ENCODE measurements at places on chromosomes 4 and X.

DNA sequence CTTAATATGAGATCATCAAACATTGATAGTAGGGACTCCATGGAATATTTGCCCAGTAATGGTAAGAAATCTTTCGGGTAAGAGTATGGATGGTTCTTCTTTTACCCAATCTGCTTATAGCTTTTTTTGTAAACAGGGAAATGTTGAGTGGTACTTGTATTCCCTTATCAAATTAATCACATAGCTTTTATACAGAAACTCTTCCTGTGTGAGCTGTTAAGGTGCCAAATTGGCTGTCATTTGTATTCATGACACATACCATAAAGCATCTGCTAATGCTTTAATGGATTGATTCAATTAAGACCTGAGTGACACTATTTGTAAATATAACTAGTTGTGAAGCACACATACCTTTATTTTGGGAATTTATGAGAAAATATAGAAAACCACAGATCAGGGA is 34.2 kb downstream of the KLF3 start:
- DNase-seq = no peak

- DNase-seq = peak; percentile 26
Observed at GRCh38 chrX:148381603-148382002, 118.8 kb upstream of the AFF2 start.

DNA sequence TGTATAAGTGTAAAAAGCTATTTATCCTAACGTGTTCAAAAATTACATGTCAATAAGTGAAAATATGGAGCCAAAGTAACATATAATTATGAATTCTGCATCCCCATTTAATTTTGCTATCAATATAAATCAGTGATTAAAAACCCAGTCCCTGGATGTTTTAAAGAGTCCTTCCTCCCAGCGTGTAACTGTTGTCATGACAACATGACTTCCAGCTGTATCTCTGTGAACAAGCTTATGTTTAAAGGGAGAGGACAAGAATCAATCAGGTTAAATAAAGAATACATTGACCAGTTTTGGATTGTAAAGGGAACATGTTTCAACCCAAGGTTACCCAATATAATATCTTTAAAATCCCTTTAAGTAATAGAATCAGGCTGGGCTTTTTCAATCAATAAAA is 219.7 kb downstream of the NSUN7 start:
- DNase-seq = no peak

DNA sequence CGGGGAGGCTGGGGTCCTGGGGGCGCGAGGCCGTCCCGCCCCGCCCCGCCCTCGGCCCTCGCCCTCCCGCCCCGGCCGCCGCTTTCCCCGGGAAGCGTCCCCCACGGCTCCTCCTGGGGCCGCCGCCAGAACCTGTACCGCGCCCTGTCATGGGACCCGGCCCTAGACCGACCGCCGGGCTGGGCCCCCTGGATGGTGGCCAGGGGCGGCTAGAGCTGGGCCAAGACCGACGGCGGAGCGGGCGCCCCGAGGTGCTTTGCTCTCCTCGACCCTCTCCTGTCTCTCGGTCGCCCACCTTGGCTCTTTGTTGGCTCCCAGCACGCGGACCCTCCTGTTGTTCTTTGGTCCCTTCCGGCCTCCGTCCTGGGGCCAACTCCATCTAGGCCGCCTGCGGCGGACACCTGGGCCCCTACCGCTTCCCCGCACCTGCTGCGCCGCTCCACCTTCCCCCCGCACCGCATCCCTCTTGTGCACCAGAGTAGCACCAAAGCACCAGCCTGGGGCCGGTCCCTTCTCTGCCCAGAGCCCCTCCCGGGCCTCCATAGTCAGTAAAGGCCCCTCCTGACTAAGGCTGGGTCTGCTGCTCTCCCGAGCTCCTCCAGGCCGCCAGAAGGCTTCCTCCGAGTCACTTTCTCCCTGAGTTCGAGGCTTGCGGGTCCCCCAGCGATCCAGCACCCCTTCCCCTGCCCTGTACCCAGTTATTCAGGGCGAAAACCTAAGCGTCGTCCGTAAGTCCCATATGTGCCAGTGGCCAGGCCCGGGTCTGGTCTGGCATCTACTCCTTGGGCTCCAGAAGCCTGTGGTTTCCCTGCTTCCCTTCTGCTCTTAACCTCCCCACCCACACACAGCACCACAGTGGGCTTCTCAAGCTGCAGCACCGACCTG is 587 bp downstream of the TACC3 start:
- DNase-seq = no peak

GRCh38 chr4:98522636-98523395 is 135.6 kb downstream of the TSPAN5 start:
- no peak for DNase-seq
